ENCODE measurements at places on chromosomes 4 and X.

DNA sequence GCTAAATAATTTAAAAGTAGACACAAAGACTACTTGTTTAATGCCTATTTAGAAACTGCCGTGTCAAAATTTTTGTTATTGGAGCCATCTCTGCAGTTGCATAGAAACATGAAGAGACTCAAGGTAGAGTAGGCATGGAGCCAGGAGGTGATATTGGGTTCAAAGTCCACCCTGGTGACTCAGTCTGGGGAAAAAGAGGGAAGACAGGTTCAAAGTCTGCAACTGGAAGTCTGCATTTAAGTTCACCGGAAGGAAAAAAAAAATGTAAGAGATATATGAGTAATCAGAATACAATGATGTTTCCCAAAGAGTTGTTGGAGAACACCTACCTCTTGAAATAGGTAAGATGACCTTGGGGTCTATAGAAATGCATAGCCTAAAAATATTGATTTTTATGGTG, 67.4 kb upstream of the QRFPR start:
- DNase-seq: no peak

- no peak for DNase-seq
Observed at GRCh38 chr4:24594887-24595286, 10.5 kb upstream of the DHX15 start.

DNA sequence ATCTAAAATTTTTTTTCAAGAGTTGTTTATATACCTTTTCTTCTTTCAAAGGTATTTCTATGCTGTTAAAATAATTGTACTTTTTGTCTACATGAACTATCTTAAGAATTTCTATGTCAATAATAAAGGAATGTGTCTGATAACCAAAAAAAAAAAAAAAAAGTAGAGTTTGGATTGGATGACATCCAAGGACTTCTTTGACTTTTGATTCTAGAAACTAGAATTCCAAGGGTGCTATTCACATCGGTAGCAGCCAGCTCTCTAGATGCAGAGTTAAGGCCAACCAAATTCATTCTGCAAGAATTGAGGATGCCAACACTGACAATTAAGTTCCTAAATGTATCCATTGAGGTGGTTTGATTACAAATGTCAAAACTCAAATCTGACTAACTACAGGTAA, 42.0 kb upstream of the PRKG2 start:
- DNase-seq: no peak

DNA sequence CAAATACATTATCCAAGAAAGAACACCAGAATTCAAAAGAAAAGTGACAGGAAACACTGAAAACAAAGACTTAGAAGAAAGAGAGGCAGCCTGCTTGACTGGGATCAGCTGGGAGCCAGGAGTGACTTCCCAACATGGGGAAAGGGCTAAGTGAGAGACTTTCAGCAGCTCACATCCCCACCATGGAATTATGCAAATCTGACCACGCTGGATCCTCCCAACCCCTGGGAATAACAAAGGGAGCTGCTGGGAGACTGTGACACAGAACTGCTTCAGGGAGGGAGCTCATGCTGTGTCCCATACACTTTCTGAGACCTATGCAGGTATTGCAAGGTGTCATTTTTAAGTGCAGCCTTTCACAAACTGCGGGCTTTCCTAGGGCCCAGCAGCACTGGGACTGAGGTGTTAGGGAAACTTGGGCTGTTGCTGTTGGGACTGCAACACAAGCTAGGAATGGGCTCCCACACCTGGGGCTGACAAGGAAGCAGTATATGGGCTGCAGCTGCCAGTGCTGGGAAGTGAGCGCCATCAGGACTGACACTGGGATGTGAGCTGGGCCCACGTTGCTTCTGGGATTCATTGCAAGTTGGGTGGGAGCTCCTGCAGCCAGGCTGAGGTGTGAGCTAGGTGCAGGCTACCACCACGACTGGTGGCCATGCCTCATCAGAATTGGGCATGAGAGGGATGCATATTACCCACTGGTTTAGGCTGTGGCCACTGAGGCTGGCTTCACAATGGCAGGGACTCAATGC, 139.1 kb downstream of the KDR start:
- DNase-seq: no peak

GRCh38 chr4:156788782-156789181, 182.8 kb downstream of the PDGFC start:
- DNase-seq: no peak

GRCh38 chrX:68658530-68658929, 11.1 kb downstream of the STARD8 start:
- no peak for DNase-seq

DNA sequence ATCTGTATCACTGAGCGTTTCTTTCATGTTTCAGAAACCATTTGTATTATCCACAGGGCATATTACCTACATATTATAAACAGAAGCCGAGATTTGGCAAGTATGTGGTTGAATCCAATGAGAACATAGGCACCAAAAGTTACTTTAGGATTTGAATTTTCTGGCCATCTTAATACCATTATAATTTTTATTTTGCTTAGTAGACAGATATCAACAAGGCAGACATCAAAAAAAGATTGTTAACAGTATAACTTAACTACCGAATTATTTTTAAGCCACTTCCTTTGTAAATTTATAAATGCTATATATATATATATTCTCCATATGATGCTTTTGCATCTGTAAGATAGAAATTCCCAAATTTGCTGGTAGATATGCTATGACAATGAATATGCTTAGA, 2.2 kb downstream of the GUCY1B1 start:
- DNase-seq: no peak

- no peak for DNase-seq
Observed at GRCh38 chr4:3834186-3834662, 68.0 kb downstream of the ADRA2C start.

GRCh38 chrX:18929775-18930174, 54.1 kb downstream of the PHKA2 start:
- DNase-seq: no peak

- DNase-seq: no peak
Observed at GRCh38 chrX:16807548-16807947, 21.3 kb downstream of the TXLNG start.

DNA sequence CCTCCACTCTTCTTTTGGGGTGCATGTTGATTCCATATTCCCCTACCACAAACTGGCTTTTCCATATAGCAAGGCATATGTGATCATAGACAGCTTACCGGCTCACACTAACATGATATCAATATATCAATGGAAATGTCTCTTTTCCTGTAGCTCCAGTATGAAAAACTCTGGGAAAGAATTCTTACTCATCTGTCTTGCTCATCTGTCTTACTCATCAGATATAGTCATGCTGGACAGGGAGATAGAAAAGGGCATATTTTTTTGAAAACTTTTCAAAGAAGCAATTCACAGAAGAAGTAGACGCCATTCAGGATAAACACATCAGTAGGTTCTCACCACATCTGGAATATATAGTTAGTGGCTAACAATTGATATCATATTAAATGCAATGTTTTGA, 794.7 kb downstream of the RAB28 start:
- DNase-seq: no peak

GRCh38 chr4:104457308-104457981, 37.2 kb downstream of the CXXC4 start:
- no peak for DNase-seq

GRCh38 chrX:71224098-71224708, 1.2 kb downstream of the GJB1 start:
- no peak for DNase-seq

- no peak for DNase-seq
Observed at GRCh38 chr4:140236654-140237169, 82.7 kb upstream of the MAML3 start.

DNA sequence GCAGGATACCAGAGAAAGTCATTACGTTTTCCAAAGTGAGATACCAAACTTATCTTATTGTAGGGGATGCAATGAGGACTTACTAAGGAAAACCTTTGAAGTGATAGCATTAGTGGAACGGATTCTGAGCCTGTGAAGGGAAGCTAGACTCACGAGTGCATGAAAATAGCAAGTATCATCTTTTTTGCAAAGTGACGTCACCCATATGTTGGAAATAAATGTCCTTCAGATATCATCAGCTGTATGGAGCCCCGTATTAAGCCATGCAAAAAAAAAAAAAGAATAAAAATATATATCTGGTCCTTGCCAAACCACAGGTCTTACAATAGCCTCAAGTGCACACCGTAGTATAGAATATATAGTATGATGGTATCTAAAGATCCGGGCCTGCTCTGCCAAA, 46.8 kb upstream of the ITM2A start:
- no peak for DNase-seq

GRCh38 chr4:152283801-152284470, 252.0 kb downstream of the FBXW7 start:
- no peak for DNase-seq

DNA sequence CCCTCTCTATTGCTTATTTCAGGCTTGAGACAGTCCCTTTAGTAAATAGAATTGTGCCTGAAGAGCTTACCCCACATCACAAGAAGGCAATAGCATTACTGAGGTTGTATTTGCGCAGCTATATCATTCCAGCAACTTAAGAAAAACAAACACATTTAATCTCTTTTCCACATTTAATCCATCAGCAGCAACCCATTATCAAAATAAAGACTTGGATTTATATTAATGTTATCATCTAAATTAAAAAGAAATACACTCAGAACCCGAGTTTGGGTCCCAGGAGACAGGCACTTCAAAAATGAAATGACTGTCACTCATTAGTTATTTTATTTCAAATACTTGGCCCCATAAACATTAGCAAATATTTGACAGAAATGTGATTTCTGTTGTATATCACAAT, 10.4 kb downstream of the TFDP3 start:
- DNase-seq: no peak

DNA sequence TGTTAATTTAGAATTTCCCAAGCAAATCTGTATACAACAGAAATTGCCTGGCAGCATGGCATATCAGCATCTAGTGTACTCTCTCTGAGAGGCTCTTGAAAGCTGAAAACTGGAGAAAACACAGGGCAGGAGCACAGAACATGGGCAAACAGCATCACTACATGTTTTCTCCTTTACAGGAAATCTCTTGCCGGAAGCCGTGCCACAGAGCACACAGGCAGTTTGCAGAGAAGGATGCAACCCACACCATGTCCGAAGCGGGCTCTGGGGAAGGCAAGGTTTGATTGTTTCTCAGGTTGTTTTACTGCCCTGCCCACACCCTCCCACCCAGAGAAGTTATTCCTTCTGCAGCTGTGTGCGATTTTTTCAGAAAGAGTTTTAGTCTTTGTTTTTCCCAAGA, 41.1 kb upstream of the FAM9C start:
- DNase-seq: no peak

DNA sequence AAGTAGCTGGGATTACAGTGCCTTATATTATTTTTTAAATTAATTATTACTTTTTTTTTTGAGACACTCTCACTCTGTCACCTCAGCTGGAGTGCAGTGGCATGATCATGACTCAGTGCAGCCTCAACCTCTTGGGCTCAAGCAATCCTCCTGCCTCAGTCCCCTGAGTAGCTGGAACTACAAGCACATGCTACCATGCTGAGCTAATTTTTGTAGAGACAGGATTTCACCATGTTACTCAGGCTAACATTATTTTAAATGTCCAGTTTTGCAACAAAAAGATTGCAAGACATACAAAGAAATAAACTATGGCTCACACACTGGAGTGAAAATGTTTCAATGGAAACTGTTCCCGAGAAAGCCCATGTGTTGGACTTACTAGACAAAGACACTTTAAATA, 59.2 kb downstream of the MND1 start:
- no peak for DNase-seq

GRCh38 chrX:65451663-65452062, 82.9 kb downstream of the LAS1L start:
- peak; percentile 33 for DNase-seq

GRCh38 chr4:59960143-59960542, 1240.0 kb upstream of the ADGRL3 start:
- no peak for DNase-seq

GRCh38 chr4:150256841-150257730, 178.8 kb downstream of the DCLK2 start:
- no peak for DNase-seq

DNA sequence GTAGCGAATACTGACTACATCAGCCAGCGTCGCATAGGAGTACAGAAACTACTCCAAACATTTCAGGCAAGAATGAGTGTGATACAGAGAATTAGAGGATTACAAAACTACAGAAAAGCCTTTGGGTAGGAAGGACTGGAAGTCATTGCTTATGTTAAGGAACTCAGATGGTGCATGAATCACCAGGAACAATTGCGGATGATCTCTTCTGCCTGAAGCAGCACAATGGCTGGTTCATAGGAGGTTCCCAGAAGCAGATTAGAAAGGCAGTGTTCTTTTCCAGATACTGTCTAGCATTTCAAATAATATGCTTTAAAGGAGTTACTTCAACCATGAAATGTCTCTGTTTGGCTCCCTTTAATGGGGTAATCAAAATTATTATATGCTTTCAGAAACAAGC, 42.5 kb upstream of the MAP9 start:
- no peak for DNase-seq

- no peak for DNase-seq
Observed at GRCh38 chrX:15214588-15214987, 55.3 kb downstream of the ASB9 start.

DNA sequence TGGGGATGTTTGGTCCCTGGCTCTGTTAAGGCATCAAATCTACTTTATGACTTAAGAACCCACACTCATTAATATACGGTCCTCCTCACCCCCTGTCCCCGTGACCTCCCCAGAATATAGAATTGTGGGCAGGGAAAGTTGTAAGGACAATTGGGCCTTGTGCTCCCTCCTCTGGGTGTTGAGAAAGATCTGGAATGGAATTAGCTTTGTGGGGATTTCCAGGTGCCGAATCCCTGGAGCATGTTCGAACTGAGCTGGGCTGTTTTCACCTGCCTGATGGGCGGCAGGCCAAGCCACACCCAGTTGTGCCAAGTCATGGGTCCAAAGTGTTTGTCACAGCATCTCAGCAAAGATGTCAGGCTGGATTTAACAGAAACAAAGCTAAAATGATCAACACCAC, 349.3 kb upstream of the KLF3 start:
- no peak for DNase-seq

DNA sequence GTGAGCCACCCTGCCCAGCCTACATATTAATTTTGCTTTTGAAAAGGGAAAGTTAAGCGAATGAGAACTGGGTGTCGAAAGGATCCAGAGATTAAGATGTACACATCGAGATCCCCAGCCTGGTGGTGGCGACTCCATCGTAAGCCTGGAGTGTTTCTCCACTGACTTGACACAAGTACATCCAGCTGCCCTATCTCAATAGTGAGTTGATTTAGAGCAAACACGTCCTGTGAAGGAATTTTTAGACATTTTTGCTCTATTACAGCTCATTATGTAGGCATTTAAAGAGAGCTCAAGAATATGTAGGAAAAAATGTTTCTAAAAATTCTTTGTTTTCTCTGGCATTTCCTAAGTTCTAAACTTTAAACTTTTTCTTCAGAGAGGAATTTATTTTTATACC, 11.7 kb upstream of the CLDN34 start:
- DNase-seq: no peak
